ENCODE measurements at places on chromosomes 7 and 10. TPM values are rescaled to one million over a fixed set of nuclear protein-coding genes. Genes with fewer than 3 reads are reported as not detected.

DNA sequence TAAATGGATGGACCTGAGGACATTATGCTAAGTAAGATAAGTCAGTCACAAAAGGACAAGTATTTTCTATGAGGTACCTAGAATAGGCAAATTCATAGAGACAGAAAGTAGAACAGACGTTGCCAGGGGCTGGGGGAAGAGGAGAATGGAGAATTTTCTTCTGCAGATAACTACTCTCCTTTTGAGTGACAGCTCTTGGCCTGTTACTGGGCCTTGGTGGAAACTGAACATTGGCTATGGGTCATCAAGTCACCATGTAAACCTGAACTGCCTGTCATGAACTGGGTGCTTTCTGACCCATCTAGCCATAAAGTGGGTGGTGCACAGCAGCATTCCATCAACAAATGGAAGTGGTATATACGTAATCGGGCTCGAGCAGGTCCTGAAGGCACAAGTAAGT is 29.3 kb upstream of the NFE2L3 start:
- H3K36me3 ChIP-seq = no peaks in the 10 kb centered on the region
- 0 out of 2 replicates have a peak, but pooled peaks cover 6% of the 10 kb centered on the region for H3K4me1 ChIP-seq
- DNase-seq = no peak
- H3K27me3 ChIP-seq = no peaks in the 10 kb centered on the region
- no peak overlapping the region for H3K4me3 ChIP-seq
- H3K27ac ChIP-seq = no peak overlapping the region

- H3K4me3 ChIP-seq = no peak overlapping the region
- no peaks in the 10 kb centered on the region for H3K27me3 ChIP-seq
- no peak for DNase-seq
- H3K4me1 ChIP-seq = no peaks in the 10 kb centered on the region
- H3K36me3 ChIP-seq = no peaks in the 10 kb centered on the region
Observed at GRCh38 chr7:78780560-78780959, 672.9 kb downstream of the MAGI2 start.

- no peaks in the 10 kb centered on the region for H3K27me3 ChIP-seq
- no peak overlapping the region for H3K27ac ChIP-seq
- no peak overlapping the region for H3K4me3 ChIP-seq
- no peak for DNase-seq
- H3K36me3 ChIP-seq = no peaks in the 10 kb centered on the region
Observed at GRCh38 chr10:89685936-89686335, 15.5 kb upstream of the KIF20B start.

GRCh38 chr7:157352516-157352915 is 15.7 kb downstream of the DNAJB6 start:
- DNase-seq = no peak
- H3K27me3 ChIP-seq = no peaks in the 10 kb centered on the region
- H3K36me3 ChIP-seq = peaks cover 12% of the 10 kb centered on the region
- no peak overlapping the region for H3K27ac ChIP-seq
- H3K4me3 ChIP-seq = no peak overlapping the region

- H3K4me3 ChIP-seq = no peak overlapping the region
- peaks cover 13% of the 10 kb centered on the region for H3K4me1 ChIP-seq
- no peak overlapping the region for H3K27ac ChIP-seq
- no peaks in the 10 kb centered on the region for H3K27me3 ChIP-seq
Observed at GRCh38 chr10:79342295-79342761, 4.9 kb upstream of the PPIF start.

GRCh38 chr7:98137134-98137825 is 30.6 kb downstream of the LMTK2 start:
- no peak overlapping the region for H3K4me3 ChIP-seq
- no peaks in the 10 kb centered on the region for H3K27me3 ChIP-seq
- H3K36me3 ChIP-seq = peaks cover 4% of the 10 kb centered on the region
- no peak overlapping the region for H3K27ac ChIP-seq
- H3K4me1 ChIP-seq = peaks cover 47% of the 10 kb centered on the region

DNA sequence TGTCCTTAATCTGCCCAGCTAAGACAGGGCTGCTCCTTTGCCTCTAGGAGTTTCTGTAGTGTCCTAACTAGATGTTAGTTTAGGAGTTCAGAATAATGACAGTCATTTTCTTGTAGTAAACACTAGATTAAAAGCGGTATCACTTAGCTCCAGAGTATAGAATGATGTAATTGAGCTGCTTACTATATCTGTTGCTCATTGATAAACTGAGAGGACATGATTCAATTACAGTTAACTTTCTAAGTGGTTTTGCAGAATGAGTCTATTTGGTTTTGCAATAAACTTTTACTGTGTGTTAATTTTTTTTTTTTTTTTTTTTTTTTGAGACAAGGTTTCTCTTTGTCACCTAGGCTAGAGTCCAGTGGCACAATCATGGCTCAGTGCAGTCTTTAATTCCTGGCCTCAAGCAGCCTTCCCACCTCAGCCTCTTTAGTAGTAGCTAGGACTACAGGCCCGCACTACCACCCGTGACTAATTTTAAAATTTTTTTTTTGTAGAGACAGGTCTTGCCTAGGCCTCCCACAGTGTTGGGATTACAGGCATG is 1.8 kb downstream of the STMP1 start:
- H3K27ac ChIP-seq = peak overlapping the region; percentile 92
- no peak for DNase-seq
- H3K4me1 ChIP-seq = peaks cover 16% of the 10 kb centered on the region

GRCh38 chr7:150911590-150912267 is 59.4 kb downstream of the AOC1 start:
- DNase-seq = no peak
- H3K27me3 ChIP-seq = peaks cover 76% of the 10 kb centered on the region
- H3K27ac ChIP-seq = no peak overlapping the region
- no peaks in the 10 kb centered on the region for H3K4me1 ChIP-seq
- H3K4me3 ChIP-seq = no peak overlapping the region

GRCh38 chr7:96538632-96539031 is 171.0 kb downstream of the SEM1 start:
- H3K36me3 ChIP-seq = no peaks in the 10 kb centered on the region
- no peak overlapping the region for H3K27ac ChIP-seq
- H3K4me1 ChIP-seq = no peaks in the 10 kb centered on the region
- H3K4me3 ChIP-seq = no peak overlapping the region
- H3K27me3 ChIP-seq = no peaks in the 10 kb centered on the region

Gene NUPR2
- total RNA-seq = not detected

Gene VSTM2A
- total RNA-seq = not detected

Gene SPDYE11
- total RNA-seq = not detected

Gene ATAD1
- total RNA-seq = 26.3 TPM
